ENCODE measurements at places on chromosomes 2 and 18.

- DNase-seq = no peak
Observed at GRCh38 chr2:119513832-119514231, 10.5 kb downstream of the SCTR start.

GRCh38 chr18:44803019-44803650, 122.4 kb downstream of the SETBP1 start:
- DNase-seq = no peak

DNA sequence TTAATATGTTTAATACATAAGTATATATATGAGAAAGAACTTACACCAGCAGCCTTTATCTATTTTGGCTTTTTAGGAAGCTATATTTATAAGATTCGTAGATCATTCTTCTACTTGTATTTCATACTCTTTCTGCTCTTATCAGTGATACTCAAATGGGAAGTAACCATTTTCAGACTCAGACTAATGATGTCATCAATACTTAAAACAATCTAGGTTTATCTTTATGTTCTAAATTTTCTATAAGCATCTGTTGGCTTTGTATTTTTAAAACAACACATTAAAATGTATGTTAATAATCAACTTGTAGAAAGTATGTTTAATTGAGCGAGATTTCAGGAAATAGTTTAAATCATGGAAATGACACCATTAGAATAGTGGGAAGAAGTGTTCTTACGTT, 50.9 kb upstream of the DYSF start:
- no peak for DNase-seq

DNA sequence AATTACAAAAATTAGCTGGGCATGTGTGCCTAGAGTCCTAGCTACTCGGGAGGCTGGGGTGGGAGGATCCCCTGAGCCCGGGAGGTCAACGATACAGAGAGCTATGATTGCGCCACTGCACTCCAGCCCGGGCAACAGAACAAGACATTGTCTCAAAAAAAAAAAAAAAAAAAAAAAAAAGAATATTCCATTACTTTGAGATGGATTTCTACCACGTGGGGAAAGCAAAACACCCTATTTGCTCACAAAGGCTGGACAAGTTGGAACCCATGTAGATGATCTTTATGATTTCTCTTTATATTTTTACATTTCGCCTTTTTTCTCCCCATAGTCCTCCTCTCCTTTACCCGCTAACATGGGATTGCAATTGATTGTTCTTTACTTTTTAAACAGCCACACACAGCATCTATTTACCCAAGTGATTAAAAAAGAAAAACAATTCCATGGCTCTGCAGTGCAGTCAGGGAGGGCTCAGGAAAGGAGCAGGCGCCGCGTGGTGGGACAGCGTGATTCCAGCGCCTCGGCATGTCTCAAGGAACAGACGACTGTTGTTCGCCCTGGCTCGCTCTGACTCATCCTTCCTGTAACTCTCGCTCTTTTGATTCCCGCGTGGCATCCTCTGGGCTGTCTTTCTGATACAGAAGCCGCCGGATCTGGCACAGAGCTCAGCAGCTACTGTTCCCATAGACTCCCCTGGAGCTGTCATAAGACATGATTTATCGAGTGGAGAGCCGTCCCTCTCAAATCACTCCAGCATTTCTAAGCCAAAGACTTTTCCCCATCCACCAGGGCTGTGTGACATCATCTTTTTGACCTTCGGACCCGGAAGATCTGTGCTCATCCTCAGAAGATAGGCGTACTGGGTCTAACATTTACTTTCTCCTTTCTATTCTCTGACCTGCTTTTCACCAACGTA, 230.4 kb upstream of the AGAP1 start:
- no peak for DNase-seq

DNA sequence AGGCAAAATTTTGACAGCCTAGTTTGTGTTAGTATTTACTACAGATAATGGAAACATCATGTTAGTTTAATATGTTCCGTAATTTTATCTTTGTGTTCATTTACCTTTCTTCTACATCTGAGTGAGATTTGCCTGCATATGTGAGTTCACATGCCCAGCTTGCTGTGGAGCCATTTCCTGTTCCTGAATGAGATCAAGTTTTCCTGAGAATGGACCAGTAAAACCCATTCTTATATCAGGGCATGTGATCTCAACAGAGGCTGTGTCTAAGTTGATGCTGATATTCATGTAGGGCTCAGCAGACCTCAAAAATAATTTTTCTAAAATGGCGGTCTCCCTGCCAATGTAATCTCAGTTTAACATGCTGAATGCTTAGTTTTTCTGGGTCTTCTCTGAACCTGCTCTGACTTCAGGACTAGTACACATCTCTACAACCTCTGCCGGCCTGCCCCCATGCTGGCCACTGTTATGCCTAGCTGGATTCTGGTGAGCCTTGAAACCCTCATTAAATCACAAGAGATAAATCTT, 1.0 kb downstream of the IL1A start:
- DNase-seq = no peak

DNA sequence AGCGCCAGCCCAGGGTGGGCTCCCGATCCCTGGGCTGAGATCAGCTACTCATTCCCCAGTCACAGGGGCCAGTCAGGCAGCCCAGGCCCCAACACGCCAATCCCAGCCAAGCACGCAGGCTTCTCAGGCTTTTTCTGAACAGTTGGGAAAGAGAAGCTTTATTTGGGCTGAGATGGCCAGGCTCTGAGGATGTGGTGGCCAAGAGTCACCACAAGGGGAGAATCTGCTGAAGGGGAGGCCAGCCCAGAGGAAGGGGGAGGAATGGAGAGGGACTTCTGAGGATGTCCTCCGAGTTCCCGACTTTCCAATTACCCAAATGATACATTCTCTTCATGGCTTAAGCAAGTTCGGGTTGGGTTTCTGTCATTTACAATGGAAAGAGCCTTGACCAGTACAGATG, 2.8 kb upstream of the DIPK1C start:
- DNase-seq = no peak

DNA sequence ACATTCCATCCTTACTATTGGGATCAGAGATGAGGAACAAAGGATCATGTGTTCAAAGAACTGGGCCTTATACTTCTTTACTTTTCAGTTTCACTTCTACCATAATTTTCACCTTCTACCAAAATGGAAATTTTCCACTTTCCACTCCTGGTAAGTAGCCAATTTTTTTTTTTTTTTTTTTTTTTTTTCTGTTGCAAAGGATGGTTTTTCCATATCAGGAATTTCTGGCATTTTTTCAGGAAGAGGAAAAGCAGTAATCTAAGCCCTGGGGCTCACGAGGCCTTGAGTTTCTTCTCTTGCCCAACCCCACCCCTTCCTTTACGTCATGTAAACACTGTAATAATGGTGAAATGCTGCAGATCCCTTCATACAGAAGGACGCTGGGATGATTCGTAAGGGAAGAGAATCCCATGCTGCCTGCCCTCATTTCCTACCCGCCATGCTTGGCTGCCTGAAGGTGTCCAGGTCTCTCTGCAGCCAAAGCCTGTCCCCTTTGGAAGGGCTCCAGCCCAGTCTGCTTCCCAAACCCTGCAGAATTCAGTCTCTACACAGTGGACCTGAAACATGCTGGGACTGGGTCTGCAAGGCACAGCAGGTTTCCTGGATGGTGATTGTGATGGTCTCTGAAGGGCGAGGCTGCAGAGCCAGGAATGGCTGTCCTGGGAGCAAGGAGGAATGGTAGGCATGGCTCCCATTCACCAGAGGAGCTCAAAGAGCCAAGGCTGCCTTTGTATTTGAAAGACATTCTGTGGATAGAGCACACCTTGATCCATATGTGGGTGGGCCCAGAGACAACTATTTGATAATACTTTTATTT, 57.0 kb downstream of the EFR3B start:
- DNase-seq = no peak

GRCh38 chr2:47003641-47004427, 88.2 kb upstream of the MCFD2 start:
- no peak for DNase-seq

- no peak for DNase-seq
Observed at GRCh38 chr2:177429688-177430325, 37.2 kb downstream of the AGPS start.

GRCh38 chr18:65876310-65876709, 125.5 kb downstream of the CDH7 start:
- no peak for DNase-seq

GRCh38 chr18:43789234-43790000, 512.1 kb upstream of the SYT4 start:
- DNase-seq = no peak

DNA sequence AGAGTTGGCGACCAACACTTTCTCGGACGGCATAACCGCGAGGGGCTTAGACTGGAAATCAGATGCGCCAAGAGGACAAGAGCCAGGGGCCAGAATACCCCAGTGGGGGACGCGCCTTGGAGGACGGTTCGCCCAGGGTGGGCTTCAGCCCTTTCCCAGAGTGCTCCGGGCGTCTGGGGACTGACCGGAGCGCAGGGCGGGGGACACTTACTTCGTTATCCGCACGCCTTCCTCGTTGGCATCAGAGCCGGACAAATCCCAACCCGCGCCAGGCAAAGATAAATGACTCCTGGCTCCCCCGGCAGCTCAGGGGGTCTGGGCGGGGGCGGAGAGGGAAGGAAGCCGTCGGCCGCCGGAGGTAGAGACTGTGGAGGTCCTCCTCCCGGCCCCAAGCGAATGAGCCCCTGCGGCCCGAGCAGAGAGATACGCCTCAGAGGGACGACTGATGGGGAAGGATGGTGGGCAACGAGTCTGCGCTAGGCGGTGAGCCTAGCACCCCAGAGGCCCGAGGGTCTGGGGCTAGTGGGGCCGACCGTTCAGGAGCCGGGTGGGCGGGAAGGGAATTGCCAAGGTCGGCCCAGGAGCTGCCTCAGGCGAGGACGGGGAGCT, 4.7 kb upstream of the SATB2 start:
- no peak for DNase-seq

DNA sequence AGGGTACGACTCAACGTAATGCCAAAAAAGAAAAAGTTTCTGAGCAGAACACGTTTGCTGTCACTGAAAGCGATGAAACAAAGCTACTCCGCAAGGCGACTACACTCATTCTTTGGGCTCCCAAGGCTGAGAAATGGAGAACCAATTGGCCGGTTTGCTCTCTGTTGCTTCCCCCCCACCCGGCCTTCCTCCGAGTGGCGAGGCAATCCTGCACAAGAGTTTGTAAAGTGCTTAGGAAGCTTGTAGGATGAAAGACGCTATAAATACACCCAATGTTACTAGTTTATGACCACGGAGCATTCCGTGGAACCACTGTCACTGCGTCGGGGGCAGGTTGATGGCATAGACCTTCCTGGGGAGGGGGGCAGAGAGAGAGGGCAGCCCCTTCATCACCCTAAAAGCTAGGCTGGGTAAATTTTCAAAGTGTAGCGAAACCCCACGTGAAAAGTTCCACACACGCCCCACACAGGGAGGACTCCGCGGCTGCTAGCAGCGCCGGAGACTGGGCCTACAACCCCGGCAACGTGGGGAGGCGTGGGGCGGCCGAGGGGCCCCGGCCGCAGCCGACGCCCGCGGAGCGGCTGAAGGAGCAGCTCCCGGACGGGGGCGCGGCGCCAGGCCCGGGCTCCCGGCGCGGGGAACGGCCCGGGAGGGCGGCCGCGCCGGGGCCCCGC, 915 bp downstream of the CUL3 start:
- DNase-seq = no peak

DNA sequence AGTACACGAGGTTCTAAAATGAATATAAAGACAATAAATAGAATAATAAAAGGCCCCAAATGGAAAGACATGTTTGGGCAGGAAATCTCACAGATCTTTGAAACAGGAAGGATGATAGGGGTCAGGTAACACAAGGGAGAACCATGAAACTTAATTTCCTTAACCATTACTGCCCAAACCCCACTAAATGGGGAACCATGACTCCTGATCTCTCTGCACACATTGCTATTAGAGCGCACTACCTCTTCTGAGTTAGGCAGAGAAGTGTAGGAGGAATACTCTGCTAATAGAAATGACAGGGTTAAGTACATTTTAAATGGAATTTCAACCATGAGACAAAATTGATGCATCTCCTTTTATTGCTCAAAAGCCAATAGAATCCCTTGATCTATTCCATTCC, 213.7 kb upstream of the SETBP1 start:
- no peak for DNase-seq

DNA sequence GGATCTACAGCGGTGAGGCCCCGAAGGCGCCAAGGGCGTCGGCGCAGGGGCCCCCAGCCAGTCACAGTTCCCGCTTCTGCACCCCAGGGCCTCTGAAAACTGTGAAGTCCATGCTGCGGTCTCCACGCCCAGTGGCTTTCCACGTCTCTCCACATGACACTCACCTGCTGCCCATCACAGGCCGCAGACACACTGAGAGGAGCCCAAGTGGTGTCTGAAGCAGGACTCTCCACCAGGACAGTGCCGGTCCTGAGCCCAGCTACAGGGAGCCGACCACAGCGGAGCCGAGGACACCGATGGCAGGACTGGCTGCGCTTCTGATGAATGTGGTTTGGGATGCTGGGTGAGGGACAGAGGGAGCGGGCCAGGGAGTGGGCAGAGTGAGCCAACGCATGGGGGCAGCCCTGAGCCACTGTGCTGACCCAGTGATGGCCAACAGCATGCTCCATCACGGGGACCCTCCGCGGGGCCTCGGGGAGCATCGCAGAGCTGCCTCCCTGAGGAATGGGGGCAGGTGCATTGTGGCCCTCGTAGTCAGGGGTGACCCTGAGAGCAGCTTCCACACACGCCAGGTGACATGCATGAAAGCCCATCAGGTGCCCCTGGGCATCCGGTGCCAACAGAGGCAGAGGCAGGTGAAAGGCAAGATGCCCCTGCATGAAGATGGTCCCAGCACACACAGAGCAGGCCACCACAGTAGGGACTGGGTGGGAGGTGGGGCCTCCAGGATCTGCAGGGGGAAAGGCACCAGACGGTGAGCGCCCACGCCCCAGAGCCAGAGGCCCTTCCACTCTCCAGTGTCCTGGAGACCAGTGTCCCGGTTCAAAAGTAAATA, 116.6 kb downstream of the HDAC4 start:
- no peak for DNase-seq

DNA sequence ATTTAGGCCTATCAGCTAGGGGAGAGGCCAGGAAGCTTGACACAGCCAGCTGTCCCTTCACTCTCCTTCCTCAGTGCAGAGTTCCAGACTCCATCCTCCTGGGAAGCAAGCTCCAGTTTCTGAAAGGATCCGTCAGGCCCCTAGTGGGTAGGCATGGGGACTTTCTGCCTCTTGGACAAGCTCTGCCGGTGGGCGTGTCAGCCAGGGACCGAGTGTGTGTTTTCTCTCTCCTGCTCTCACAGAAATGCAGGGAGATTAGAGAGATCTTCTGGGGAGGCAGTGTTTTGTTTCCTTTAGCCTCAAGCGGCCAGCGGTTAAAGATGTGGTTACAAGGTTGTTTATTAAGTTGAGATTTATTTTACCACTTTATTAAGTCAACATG, 29.9 kb upstream of the OTOS start:
- no peak for DNase-seq

DNA sequence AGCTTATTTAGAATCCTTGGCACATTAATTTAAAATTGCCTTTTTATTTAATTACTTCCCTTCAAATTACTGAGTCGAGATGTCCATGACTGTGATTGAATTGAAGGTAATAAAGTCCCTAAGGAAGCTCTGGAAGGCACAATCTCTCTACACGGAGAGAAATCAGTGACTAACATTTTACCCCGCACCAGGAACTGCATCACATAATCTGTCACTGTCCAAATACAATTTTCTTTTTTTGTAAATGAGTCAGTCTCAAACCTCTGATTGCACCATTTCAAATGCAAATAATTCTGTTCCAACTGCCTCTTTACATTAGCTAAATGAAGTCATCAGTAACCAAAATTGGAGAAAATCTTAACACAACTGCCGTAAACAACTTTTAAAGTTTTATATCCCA, 311.9 kb downstream of the CCDC178 start:
- no peak for DNase-seq

GRCh38 chr2:227834423-227834822, 20.8 kb downstream of the CCL20 start:
- DNase-seq = no peak

- no peak for DNase-seq
Observed at GRCh38 chr2:239833269-239834109, 191.7 kb downstream of the NDUFA10 start.

- DNase-seq = no peak
Observed at GRCh38 chr2:2587354-2587753, 256.3 kb upstream of the MYT1L start.

All from stimulated activated CD4-positive, alpha-beta T cell treated with anti-CD3 and anti-CD28 coated beads, Interleukin-12 subunit alpha, Interleukin-12 subunit beta, amount 100 ng/mL, for 48 hours (primary cell).